Stimulated activated CD4-positive, alpha-beta T cell treated with anti-CD3 and anti-CD28 coated beads, TNF-alpha, amount 100 ng/mL, for 1 hour (primary cell): ENCODE measurements at places on chromosomes 3 and 15.

- DNase-seq: no peak
Observed at GRCh38 chr15:57881361-57881760, 174.8 kb downstream of the POLR2M start.

DNA sequence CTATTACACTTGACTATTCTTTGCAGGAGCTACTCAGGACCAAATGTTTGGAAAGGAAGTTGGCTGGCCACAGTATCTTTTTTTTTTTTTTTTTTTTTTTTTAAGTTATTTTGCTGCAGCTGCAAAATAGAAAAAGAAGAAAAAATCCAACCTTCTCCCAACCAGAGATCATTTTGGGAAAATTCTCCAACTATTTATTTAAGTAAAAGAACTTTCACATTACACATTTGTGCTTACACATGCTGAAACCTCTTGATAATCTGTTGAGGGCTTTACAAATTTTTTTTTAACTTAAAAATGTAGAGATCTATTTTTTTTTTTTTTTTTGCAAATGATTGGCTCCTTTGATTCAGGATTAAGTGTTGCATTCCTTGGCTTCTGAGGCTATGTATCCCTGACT is 148.0 kb downstream of the POLR2M start:
- DNase-seq: no peak

DNA sequence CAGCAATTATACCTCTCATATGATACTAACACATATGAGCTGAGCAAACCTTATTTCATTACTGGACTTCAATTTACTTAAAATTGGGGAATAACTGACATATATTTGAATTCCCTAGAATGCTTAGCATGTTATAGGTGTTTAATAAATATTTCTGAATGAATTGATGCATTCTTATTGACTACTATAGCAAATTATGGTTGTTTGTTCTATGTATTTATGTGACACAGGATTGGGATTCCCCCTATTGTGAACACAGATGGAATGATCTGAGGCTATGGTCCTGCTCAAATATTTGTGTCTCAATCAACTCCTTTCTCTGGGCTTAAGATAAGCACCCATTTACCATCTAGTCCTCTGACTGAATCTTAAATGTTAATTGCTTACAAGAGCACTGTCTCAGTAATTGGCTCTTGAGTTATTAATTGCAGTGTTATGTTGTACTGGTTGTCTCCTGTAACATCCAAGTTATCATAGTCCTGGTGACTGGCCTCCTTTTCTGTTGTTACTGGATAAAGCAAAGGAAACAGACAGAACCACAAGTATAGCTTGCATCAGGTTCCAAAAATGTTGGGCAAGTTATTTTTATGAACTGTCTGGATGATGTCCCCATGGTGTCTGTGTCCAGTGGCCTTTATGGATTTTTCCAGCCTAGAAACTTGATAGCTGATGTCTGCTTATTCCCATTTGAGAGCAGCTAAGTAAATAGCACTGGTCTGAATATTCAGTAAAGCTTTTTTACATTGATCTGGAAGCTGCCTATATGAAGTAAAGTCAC is 2.3 kb upstream of the UACA start:
- DNase-seq: no peak

DNA sequence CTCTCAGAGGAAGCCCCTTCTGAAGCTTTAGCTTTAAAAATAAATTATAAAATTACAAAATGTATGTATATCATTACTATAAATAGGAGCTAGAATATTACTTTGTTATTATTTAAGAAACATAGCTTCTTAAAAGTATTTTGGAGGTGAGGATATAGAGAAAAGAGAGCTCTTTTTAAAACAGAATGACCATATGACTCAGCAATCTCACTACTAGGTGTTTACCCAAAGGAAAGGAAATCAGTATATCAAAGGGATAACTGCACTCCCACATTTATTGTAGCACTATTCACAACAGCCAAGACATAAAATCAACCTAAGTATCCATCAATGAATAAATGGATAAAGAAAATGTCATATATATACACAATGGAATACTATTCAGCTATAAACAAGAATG is 119.6 kb downstream of the DMXL2 start:
- DNase-seq: no peak

DNA sequence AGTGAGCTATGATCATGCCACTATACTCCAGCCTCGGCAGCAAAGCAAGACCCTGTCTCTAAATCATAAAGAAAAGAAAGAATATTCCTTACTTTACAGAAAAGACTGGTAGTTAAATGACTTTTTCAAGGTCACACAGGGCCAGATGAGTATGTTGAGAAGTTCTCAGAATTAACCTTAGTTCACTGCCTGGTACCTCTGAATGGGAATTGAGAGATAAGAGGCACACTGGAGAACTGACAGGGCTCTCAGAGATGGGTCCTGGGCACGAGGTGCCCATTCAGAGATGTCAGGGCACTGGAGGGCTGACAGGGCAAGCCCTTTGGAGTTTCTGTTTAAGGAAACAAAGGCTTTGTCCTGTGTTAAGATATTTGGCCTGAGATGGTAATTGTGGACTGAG is 157.7 kb downstream of the PDE8A start:
- no peak for DNase-seq

GRCh38 chr3:114450008-114450596 is 156.3 kb downstream of the TIGIT start:
- no peak for DNase-seq

GRCh38 chr3:144760831-144761230 is 789.2 kb downstream of the DIPK2A start:
- DNase-seq: no peak

DNA sequence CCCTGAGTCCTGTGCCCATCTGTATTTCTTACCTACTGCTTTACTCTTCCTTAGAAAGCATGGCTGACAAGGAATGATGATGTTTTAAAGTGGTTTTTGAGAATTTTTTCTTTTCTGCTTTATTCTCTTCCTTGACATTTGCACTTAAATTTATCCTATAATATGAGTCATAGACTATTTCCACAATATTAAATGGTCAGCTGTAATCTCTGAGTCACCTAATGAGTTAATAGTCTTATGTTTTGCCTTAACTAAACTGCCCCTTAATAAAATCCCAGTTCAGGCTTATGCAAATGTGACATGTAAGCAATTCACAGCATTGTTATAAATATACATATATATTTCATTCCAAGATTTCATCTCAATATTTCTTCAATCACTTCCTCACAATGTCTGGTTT is 23.8 kb downstream of the MEIS2 start:
- DNase-seq: no peak

DNA sequence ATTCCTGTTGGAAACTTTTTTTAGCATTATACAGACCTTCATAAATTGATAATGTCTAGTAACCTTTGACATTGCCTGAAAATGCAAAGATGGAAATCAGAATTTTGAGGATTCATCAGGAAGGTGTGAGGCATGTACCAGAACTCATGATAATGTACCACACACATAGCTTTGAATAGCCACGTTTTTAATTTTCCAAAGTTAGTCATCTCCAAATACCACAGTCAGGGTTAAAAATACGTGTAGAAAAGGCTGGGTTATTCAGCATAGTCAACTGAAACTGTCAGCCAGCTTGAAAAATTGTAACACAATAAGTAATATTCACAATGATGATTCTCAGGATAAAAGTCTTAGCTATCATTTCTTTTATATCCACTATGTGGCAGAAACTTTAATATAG is 102.0 kb upstream of the THRB start:
- no peak for DNase-seq

- DNase-seq: no peak
Observed at GRCh38 chr3:193660171-193660570, 67.2 kb downstream of the OPA1 start.

GRCh38 chr3:33386631-33387030 is 53.6 kb downstream of the UBP1 start:
- DNase-seq: no peak
